ENCODE measurements at places on chromosomes 7 and 10.

DNA sequence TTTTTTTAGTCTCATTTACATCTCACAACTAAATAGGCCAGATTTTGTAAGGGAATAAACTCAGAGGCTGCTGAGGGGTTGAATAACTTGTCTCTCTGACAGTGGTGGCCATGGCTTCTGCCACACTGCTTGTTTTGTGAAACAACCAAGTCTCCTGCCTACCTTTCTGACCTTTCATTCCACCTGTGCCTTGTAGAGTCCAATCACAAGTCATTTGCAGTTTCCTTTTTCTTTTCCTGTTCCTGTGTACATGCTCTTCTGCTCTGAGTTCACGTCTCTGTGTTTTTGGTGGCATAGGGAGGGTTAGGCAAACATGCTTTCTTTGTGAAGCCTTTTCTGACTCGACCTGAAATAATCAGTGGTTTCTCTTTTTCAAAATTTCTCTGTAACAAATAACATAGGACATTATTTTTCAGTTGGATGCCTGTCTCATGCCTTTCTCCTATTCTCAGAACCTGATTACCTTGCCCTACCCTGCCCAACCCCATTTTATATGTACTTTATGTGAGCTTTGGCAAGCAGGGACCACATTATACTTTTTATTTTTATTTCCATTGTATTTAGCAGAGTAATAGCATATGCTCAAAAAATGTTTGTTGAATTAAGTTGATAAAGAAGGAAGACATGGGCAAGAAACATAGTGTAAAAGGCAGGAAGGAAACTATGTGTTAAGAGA, 81.7 kb downstream of the HDAC9 start:
- no peak for DNase-seq

- no peak for DNase-seq
Measured at GRCh38 chr10:86191686-86192085, 174.9 kb downstream of the GRID1 start.

GRCh38 chr10:93222876-93223275, 149.2 kb downstream of the CYP26A1 start:
- DNase-seq, result no peak

DNA sequence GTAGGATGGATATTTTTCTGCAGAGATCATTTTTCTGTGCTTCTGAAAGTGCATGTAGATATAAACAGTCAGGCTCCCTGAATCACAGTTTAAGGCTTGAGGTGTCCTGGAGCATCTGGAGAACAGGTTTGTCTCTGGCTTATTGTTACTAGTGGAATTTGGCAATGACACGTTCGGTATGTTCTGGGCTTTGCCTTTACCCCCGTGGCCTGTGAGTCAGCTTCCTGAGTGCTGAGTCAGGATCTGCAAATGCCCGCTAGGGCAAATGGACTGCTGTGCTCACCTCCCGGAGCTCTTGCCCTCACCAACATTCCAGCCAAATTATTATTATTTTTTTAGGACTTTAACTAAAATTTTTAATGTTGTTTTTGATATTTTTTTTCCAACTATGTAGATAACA, 192.5 kb upstream of the PRSS1 start:
- DNase-seq, result peak; percentile 34

GRCh38 chr10:119668461-119668860, 17.3 kb downstream of the BAG3 start:
- no peak for DNase-seq

Data from activated CD4-positive, alpha-beta T cell treated with anti-CD3 and anti-CD28 coated beads, Interleukin-2, amount 50 U/mL, for 48 hours (primary cell).